Posterior vena cava (tissue), 2 donors: ENCODE measurements at places on chromosomes 5 and 9. TPM values are rescaled to one million over a fixed set of nuclear protein-coding genes. Genes with fewer than 3 reads are reported as not detected.
A peak's percentile ranks its signal among the peaks of the same experiment; 100 is the strongest.

GRCh38 chr5:52502460-52502999, 285.2 kb upstream of the ITGA1 start:
- DNase-seq = no peak

GRCh38 chr5:170353011-170353761, 36.0 kb downstream of the KCNMB1 start:
- no peak for DNase-seq

DNA sequence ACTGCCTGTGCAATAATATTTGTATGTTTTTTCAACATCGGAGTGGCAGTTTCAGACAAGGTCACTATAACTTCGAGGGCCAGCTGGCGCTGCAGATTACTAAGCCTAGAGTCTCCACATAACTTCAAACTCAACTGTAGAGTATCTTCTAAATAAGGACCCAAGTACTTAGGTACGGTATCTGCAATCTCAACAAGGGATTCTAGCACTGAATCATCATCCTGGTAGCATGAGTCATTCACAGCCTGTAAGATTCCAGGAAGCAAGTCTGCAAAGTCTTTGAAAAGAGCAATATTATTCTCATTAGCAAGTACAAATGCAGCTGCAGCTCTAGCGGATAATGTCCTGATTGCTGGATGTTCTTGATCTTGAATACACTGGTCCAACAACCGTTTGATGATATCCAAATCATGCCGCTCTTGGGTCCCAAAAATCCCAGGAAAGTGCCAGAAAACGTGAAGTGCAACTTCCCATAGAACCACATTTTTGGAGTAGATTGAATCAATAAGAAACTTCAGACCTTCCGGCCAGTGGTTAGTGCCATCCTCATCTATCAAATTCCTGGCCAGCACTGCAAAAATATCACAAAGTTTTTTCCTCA, 654 bp downstream of the RANBP6 start:
- DNase-seq = no peak

DNA sequence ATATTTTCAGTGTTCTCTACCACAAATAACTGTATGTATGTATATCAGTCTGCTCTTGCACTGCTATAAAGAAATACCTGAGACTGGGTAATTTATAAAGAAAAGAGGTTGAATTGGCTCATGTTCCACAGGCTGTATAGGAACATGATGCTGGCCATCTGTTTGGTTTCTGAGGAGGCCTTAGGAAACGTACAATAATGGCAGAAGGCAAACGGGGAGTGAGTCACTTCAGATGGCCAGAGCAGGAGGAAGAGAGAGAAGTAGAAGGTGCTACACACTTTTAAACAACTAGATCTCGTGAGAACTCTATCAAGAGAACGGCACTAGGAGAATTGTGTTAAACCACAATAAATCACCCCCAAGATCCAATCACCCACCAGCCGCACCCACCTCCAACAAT, 121.7 kb downstream of the ADAMTS6 start:
- peak; percentile 23 for DNase-seq

Gene CACNA1B
- total RNA-seq = 0.09 TPM
